NCI-H524 treated with DMSO at 0.1 percent for 48 hours (cell line): ENCODE measurements at places on chromosomes 2 and 18.

- DNase-seq, result no peak
Measured at GRCh38 chr2:105974812-105975211, 219.3 kb downstream of the UXS1 start.

GRCh38 chr2:28398101-28398834 is 5.6 kb downstream of the FOSL2 start:
- no peak for DNase-seq

GRCh38 chr2:226396541-226396940 is 403.1 kb downstream of the IRS1 start:
- DNase-seq, result no peak

DNA sequence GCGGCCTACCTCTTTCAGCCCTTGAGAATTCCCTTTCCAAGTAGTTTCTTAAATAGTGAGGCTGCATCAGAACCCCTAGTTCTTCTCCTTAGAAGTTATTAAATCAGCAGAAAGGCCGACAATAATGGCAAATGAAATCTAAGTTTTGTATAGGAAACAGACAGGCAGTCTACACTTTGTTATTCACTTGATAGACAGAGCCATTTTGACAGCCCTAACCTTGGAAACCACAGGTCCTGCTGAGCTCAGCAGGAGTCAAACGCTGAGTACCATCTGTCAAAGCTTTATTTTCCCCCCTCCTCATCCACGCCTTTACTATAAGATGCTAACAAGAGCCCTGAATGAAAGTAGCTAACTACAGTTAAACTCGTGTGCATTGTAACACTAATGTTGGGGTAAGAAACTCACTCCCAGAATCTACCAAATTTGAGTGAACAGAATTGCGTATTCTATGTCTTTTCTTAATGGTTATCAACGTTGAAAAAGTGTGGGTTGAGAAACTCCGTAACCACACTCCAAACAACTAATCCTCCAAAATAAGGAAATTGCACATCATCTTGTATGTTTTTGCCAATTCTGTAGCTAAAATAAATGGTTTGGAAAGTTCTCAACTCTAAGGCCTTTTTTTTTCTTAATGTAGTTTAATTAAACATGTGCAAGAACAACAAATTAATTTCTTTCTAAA is 90.6 kb upstream of the EFEMP1 start:
- peak; percentile 84 for DNase-seq

DNA sequence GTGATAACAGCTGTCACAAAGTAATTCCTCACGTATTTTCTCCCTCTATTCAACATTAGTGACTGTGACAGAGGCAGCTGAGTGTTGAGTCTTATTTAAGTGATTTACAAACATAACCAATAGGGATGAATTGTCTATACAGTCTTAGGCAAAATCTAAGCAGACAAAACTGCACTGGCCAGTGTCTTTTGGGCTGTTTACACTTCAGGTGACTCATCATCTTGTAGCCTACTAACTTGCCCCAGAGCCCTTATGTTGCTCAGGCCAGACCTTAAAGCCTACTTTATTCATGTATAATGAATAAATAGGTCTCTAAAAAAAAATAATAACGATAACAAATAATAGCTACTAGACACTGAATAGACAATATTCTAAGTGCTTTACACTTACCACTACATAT is 17.2 kb downstream of the THOC1 start:
- peak; percentile 76 for DNase-seq

DNA sequence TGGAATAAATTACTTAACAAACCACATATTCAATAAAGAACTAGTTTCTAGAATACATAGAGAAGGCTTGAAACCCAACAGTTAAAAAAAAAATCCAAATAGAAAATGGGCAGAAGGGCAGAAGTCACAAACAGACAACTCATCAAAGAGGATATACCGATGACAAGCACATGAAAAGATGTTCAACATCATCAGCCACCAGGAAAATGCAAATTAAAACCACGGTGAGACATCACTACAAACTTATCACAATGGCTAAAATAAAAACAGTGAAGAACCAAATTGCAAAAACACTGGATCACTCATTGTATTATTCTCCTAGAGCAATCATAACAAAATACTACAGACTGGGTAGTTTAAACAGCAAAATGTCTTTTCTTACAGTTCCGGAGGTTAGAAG is 14.5 kb downstream of the SESTD1 start:
- DNase-seq, result no peak

DNA sequence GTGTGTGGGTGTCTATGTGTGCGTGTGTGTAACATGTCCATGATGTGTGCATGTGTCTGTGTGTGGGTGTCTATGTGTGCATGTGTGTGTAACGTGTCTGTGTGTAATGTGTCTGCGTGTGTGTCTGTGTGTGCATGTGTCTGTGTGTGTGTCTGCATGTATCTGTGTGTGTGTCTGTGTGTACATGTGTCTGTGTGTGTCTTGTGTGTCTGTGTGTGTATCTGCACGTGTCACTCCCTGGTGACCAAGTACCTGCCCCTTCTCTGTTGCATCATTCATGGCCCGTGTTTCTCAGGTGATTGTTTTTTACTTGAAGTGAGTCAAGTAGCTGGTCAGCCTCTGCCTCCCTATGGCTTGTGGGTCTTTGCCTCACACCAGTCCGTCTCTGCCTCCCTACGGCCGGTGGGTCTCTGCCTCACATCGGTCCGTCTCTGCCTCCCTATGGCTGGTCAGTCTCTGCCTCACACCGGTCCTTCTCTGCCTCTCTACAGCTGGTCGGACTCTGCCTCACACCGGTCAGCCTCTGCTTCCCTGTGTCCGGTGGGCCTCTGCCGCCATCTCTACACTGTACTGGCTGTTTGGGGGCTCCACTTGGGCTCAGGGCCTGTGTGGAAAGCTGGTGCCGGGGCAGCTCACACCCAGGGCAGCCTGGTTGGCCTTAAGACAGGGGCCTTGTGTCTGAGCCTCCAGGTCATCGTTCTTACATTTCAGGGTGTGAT is 31.6 kb downstream of the KCNG2 start:
- no peak for DNase-seq

DNA sequence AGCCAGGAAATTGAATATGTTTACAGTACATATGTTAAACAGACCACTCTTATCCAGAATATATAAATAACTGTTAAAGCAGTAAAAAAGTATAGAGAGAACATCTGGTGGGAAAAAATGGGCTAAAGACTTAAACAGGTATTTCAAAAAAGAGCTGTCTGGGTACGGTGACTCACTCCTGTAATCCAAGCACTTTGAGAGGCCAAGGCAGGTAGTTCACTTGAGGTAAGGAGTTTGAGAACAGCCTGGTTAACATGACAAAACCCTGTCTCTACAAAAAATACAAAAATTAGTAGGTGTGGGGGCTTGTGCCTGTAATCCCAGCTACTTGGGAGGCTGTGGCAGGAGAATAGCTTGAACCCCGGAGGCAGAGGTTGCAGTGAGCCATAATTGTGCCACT is 171.4 kb upstream of the FSIP2 start:
- no peak for DNase-seq

- DNase-seq, result no peak
Measured at GRCh38 chr2:32274289-32274688, 3.4 kb upstream of the YIPF4 start.

DNA sequence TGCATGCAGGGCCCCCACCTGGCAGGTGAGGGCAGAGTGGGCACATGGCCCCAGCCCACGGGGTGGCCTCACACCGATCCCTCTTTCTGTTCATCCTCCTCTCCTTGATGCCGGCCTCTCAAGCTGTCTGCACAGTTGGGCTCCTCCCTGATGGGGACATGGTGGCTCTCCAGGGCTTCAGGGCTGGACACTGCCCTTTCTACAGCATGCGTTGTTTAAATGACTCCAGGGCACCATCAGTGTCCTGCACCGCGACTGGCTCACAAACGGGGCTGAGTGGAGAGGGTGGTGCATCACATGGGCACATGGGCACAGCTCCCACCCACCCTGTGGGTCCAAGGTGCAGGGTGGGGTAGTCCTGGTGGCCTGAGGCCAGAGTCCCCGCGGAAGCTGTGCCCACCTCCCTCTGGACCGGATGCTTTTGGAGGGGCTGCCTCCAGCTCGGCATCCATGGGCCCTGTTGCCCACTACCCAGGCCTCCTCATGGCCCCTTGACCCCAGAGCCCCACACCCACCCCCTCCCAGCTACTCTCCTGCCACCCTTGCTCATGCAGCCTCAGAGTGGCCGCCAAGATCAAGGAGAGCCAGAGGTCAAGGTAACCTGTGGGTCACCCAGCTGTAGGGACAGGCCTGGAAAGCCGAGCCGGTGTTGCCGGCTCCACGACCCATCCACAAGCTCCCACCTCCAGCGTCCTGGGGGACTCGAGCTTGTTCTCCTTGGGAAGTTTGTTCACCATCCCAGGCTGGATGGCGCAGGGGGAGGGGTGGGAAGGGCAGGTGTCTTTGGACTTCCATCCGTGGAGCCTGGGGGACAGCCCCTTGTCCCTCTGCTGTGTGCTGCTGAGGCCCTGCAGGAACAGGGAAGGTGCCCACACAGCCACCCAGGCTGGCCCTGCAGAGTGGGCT is 12.3 kb upstream of the SNED1 start:
- no peak for DNase-seq

- no peak for DNase-seq
Measured at GRCh38 chr18:36711813-36712444, 116.9 kb downstream of the TPGS2 start.

DNA sequence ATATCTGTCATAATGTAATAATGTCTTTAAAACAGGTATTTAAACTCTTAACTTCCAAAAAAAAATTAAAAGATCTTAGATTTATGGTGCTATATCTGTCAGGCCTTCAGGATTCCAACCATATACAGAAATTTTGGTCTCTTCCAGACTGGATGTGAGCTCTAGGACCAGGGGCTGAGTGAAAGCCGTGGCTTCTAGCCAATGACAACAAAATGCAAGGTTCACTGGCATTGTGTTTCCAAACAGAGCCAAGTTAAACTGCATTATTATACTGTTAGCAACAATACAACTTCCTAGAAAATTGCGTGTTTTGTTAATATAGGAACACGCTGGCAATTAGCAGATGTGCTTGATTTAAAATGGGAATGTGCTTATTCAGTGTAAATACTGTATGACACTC is 809.8 kb upstream of the SOX11 start:
- no peak for DNase-seq

- DNase-seq, result no peak
Measured at GRCh38 chr2:128452024-128452411, 133.3 kb upstream of the HS6ST1 start.

DNA sequence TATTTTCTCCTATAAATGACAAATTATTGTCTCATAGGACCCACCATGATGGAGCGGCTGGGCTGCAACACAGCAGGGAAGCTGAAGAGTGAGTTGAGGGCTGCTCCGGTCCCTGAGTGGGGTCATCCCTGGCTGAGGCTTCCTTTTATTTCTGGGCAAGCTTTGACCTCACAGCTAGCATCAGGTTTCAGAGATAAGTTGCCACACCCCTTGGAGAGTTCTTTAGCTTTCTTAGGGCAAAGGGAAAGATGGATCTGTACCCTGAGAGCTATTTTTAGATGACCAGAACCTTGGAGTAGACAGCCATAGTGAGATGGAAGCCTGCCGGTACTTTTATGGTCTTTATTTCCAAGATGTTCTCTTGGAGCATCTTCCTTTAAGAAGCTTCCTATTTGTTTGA is 11.5 kb downstream of the MYL1 start:
- no peak for DNase-seq

DNA sequence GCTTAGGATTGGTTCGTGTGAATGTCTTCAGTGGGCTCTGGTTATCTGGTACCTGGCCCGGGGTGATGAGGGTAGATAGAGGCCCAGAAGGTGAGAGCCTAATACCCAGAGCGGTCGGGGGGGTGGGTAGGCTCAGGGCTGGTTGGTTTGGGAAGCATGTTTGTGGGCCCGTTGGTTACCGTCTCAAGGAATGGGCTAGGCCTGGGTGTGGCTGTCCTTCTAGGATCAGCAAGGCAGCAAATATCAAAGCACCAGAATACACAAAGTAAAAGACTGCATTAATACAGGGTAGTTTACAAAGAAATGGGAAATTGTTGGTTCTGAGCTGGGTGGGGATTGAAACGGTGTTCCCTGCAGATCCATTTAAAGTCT is 6.0 kb upstream of the IL1R2 start:
- DNase-seq, result no peak

DNA sequence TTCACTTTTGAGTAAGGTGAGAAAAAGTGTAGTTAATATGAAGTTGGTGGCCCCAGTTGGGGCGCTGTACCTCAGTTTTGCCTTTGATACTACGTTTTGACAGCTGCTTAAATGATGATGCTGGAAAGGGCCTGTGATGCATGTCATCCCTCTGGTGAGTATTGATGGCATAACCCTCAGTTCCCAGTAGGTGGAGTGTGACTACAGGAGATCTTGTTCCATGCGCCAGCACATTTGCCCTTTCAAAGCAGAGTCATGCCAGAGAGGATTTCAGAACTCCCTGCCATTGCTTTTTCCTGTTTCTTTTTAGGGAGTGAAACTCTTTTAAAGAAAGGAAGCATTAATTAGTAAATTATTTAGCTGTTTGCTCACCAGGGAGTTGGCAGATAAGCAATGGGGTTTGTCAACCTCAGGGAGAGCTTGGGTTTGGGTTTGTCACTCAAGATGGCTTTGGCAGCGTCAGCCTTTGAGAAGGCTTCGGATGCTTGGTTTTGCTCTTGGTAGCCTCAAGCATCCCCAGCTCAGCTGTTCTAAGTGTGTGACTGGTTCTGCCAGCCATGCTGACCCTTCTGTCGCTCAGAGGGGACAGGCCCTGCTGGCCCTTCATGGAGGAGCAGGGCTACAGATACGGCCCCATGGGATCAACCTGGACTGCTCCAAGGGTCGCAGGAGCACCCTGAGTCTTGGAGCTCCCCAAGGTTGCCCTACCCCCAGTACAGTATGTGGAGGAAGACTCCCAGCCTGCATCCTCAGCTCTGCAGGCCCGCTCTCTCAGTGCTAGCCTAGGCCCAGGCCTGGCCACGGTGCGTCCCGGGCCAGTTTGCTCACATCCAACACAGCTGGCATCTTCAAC is 29.1 kb downstream of the ARMC9 start:
- peak; percentile 6 for DNase-seq

DNA sequence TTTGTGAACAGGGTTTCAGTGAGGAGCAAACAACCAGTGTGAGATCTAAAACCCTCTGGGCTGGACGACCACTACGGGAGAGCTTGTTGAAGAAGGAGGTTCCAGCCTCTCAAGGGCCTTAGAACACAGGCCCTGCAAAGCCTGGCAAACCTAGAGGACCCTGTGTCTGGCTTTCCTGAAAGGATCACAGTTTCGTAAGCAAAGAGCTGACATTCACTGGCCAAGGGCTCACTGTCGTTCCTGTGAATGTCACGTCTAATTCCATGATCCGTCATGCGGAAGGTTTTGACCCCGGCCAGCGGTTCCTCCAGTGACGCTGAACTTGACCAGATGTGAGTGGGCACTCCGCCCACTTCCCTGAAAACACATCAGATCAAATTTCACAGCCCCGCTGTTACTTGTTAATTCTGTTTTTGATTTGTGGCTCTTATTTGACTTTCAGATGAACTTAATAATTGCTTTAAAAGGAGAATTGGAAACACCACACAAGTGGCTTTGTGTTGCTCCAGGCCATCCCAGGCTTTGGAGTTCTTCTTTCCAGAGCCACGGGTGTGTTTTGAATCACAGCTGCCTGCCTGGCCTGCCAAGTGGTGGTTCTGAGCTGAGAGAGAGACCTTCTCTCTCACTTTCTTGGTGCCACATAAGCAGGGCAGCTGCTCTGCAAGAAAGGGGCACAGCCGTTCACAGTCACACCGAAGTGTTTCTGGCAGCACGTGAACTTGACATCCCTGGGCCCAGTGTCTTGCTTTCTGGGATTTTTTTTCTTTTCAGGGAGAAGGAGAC is 308.4 kb downstream of the NDUFA10 start:
- DNase-seq, result no peak

- DNase-seq, result no peak
Measured at GRCh38 chr18:32582455-32582854, 111.8 kb upstream of the GAREM1 start.

GRCh38 chr2:128439031-128439790 is 120.5 kb upstream of the HS6ST1 start:
- DNase-seq, result no peak

GRCh38 chr2:202278944-202279343 is 13.4 kb downstream of the NOP58 start:
- DNase-seq, result peak; percentile 17
